ENCODE measurements at places on chromosomes 6 and 20.

GRCh38 chr6:158892266-158892665 lies 73.1 kb upstream of the EZR start:
- no peak for DNase-seq

DNA sequence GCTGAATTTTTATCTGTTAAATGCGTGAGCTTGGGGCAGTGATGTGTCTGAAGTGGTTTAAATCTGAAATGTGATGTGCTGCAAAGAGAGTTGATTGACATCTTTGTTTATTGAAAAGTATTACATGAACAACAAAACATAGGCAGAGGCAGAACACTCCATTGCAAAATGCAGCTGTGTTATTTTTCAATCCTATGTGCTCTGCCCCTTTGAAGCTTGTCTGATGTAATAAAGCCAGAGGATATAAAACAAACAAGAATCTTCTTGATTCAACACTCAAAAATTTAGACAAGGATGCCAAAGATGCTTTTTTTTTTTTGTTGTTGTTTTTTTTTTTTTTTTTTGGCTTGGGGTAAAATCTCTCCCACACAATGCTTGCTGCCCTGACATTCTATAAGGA lies 482.4 kb upstream of the MMS22L start:
- DNase-seq = no peak

DNA sequence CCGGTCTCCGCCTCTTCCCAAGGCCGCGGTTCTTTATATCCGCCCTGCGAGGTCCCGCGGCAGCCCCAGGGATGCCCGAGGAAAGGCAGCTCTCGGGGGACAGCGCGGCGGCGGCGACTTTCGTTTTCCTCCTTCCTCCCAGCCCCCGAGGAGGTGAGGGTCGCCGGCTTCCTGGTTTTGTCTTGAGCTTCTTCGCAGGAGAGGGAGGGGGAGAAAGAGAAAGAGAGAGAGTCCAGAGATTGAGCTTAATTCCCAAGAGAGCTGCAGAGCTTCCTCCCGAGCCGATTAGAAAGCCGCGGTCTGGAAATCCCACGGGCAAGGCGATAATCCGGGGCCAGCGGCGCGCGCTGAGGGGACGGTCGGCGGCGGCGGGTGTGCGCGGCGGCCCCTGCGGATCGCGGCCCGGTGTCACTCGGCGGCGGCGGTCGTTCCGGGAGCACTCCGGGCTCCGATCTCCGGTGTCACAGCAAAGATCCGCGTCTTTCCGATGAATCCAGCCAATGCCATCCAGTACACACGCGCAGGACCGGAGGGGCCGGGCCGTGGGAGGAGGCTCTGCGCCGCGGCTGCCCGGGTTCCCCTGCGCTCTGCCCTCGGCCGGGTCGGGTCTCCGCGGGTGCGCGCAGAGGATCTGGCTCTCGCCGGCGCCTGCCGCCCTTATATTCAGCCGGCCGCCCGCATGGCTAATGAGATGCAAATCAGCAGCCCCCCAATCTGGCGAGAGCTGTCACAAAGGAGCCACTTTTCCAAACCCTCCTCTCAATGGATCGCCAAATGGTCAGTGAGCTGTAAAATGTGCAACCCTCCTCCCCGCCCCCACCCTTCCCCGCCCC lies at the start of gene DLL1:
TSS of gene DLL1 (minus strand) at position 783 of the 833 bp plus-strand sequence. CDS start 939 bp downstream, outside the sequence.
- DNase-seq = no peak

GRCh38 chr6:6332811-6333244 lies 12.4 kb upstream of the F13A1 start:
- DNase-seq = no peak

DNA sequence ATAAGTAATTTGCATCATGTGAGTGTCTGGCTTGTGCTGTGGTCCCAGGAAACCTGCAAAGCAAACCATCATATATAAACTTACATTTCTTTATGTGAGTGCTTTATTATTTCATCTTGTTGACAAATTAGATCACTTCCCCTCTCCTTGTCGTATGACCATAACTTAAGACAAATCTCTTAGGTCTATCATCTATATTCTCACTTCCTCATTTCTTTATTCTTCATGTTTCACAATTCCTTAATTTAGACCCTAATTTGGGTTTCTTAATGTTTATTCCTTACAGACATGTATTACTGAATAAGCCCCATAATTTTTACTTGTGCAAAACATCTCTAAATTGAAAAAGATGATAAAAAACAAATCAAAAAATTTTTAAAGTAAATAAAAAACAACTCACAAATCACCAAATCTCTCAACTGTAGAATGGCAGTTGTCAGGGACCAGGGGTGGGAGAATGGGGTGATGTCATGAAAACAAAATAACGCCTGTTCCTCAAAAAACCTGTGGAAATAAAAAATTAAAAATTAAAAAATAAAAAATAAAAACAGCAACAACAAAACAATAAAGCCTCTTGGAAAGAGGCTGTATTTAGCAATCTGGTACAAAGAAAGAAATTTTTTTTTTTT lies 49.5 kb upstream of the FBXO30 start:
- DNase-seq = no peak

- DNase-seq = no peak
These were observed 38.2 kb downstream of the KIF6 start for GRCh38 chr6:39686976-39687375.
